NCI-H187 treated with DMSO at 0.1 percent for 48 hours (cell line): ENCODE measurements at places on chromosomes 3 and 15.

DNA sequence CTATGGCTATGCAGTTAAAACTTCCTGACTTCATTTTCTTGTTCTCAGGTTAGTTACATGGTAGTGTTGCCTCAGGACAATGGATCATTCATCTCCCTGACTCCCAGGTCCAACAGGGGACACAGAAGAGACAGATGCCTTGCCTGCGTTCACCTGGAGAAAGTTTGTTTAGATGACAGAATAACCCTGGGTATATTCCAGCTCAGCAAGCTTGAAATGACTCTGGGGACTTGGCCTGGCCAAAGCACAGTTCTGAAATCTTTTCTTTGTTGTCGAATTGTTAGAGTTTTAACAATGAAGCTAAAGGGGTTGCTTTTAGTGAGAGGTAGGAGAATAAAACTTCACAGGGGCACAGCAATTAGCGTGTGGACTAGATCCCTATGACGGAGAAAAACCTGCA, 206.1 kb downstream of the PDZRN3 start:
- DNase-seq = no peak

- no peak for DNase-seq
Measured at GRCh38 chr3:45464336-45465170, 76.2 kb downstream of the LARS2 start.

- no peak for DNase-seq
Measured at GRCh38 chr15:34206011-34206410, 3.9 kb downstream of the KATNBL1 start.

DNA sequence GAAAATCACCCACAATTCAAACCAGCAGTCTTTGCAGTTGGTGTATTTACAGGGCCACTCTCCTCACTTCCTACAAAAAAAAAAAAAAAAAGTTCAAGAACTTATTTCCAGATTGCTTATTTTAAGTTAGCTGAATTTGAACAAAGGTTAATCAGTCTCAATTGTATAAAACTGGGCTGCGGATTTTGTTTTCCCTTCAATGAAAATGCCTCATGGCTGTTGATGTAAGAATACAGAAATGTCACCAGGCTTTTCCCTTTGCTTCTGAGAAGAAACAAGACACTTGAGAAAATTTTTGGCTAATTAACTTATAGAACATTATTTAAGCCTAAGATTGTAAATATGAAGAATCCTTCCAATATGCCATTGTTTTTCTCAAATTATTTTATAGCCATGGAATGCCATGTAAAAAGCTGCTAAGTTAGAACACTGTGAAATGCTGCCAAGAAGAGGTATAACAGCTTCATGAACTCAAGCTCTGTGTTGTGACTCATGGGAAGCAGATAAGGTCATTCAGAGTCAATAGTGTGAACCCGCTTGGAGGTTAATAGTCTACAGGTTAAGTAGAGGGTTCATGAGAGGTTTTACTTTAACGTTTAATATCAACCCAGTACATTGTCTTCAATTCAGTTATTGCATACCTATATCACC, 84.3 kb upstream of the ABI3BP start:
- no peak for DNase-seq

GRCh38 chr3:59559721-59560435, 510.1 kb upstream of the CFAP20DC start:
- DNase-seq = no peak

DNA sequence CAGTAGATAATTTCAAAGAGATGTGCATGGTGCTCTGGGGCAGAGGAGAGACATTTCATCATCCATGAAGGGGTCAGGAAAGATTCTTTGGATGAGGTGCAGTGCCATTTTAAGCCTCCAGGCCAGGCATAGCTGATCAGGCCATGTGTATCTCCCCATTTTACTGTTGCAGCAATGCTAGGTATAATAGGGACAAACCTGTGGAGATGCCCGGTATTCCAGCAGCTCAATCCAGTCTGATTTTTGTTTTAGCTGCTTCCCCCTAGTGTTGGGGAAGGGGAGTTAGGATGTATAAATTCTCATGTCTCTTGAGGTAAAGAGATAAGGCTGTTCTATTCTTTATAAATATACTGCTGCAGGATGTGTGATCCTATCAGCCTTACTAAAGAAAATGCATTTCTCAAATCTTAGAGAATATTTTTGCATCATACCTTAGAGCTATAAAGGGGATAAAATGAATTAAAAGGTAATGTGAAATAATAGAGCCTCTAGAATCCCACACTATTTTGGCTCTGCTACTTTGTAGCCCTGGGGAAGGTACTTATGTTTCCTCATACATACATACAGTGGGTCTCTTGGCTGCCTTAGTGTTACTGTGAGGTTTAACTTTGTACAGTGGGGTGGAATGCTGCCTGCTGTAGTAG, 5.2 kb downstream of the CDV3 start:
- no peak for DNase-seq

DNA sequence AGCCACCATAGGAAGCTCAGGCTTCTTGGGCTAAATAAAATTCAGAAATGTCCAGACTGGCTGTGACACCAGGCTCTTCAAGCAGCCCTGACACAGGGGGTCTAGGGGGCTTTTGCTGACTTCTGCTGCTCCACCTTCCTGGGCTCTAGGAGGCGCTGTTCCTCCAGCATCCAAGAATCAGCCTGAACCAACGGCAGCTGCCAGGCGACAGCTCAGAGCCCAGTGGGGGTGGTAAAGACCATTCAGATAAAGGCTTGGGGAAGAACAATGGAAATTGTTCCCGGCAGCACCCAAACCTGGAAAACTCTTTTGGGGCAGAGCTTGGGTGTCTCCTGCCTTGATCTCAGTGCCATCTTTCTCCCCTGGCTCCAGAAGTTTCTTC, 21.6 kb upstream of the PSTPIP1 start:
- no peak for DNase-seq

GRCh38 chr3:179000659-179001058, 71.0 kb downstream of the ZMAT3 start:
- no peak for DNase-seq

DNA sequence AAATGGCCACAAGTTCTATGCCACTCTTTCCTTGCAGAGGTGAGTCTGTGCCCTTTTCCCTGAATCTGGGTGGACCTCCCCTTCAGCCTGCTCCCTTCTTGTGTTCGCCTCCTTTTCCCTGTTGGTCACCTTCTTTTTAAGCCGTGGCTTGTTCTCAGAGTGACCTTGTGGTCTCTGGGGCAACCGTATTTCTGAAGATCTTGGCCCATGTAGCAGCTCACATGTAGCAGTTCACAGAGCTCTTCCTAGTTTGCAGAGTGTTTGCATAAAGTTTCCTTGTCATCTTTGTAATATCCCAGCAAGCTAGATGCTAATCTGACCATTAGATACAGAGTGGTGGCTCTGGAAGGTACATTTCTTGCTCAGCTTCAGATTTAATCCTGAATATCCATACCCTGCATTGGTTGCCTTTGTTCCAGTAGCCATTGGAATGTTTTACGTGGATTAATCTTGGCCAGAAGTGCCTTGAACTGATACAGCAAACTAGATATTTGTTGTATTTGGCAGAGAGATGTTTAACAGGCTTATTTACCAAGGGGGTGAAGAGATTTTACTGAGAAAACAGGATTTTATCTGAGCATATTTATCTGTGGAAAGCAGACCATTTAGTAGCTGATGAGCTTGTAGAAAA, 40.7 kb upstream of the BSN start:
- DNase-seq = no peak

DNA sequence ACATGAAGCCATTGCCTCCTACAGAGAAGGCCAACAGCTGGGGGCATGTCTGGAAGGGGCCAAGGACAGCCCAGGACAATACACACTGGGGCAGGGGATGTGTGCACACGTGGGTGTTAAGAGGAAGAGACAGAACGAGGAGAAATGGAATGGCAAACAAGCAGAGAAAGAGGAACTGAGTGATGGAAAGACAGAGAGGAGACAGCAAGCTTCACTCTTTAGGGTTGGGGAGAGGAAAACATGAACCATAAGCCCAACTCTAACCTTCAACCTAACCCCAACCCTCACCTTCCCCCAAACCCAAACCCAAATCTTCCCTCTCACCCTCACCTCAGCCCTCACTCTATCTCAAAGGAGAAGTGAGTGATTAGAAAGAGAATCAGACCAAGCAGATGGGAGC, 11.9 kb upstream of the PARL start:
- no peak for DNase-seq

DNA sequence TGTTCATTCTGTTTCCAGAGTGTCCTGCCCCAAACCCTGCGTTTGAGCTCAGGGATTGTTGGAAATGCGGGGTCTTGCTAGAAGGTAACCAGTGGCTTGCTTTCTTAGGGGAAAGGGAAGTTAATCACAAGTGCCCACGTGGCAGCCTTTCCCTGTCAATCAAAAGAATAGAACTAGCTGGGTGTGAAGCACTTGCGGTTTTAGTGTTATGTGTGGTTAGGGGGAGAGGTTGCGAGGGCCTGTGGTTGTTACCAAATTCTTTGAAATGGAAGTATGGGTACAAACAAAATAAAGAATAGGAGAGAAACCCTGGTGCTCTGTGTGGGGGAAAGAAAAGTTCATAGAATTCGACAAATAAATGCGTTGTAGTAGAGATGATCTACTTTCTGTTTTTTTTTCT, 67.6 kb downstream of the FNDC3B start:
- no peak for DNase-seq

GRCh38 chr3:26636096-26636727, 13.6 kb downstream of the LRRC3B start:
- DNase-seq = no peak

GRCh38 chr3:184778426-184779332, 33.3 kb upstream of the VPS8 start:
- no peak for DNase-seq

GRCh38 chr3:131348911-131349310, 32.7 kb upstream of the NUDT16 start:
- DNase-seq = no peak

DNA sequence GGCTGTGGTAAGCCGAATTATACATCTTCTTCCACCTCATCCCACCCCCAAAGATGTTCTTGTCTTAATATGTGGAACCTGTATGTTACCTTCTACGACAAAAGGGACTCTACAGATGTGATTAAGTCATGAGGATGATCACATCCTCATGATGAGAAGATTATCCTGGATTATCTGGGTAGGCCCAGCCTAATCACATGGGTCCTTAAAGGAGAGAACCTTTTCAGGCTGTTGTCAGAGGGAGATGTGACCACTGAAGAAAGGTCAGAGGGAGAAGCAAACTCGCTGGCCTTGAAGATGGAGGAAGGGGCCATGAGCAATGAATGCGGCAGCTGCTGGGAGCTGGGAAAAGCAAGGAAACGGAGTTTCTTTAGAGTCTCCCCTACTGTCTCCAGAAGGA, 12.9 kb upstream of the SCG3 start:
- DNase-seq = no peak
